ENCODE measurements at places on chromosomes 16 and 17.

- DNase-seq = no peak
Observed at GRCh38 chr16:7017006-7017662, 315.5 kb upstream of the RBFOX1 start.

GRCh38 chr17:32870027-32870670, 6.8 kb downstream of the MYO1D start:
- peak; percentile 36 for DNase-seq

- no peak for DNase-seq
Observed at GRCh38 chr17:34820922-34821321, 140.3 kb downstream of the CCT6B start.

GRCh38 chr17:81434072-81434471, 38.8 kb downstream of the BAHCC1 start:
- no peak for DNase-seq

- DNase-seq = no peak
Observed at GRCh38 chr16:87961623-87962022, 10.4 kb downstream of the BANP start.

- DNase-seq = no peak
Observed at GRCh38 chr16:7997966-7998365, 592.3 kb downstream of the TMEM114 start.

GRCh38 chr16:73022534-73022933, 25.4 kb downstream of the ZFHX3 start:
- no peak for DNase-seq

DNA sequence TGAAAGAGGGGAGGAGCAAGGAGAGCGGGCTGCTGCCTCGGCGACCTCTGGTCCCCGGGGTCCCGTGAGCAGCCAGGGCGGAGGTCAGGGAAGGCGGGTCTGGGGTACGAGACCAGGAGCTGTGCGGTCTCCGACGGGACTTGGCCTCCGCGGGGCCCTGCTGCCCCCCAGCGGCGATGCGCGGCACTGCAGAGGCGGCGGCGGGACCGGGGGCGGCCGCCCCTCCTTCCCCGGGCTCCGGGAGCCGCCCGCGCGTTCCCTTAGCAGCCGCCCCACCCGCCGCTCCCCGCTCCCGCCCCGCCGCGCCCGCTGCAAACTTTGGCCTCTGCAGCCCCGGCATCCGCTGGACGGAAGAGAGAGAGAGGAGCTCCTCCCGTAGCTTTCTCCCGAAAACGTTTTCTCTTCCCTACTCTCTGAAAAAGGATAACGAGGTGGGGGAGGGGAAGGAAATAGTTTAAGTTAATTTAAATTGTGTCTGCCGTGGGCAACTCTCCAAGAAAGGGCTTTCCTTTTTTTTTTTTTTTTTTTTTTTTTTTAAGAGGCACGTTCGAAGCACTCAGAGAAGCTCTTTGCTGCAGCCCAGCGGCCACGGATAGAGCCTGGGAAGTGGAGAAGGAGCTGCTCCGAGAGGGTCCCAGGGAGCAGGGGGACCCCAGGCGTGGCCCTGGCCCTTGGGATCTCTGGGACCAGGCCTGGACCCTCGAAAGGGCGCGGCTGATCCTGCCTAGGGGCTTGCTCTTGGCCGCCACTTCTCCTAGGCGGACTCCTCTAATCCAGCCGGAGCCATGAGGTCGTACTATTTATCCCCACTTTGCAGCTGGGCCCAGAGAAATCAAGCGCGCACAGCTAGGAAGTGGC, 43.2 kb downstream of the C16orf82 start:
- peak; percentile 80 for DNase-seq

DNA sequence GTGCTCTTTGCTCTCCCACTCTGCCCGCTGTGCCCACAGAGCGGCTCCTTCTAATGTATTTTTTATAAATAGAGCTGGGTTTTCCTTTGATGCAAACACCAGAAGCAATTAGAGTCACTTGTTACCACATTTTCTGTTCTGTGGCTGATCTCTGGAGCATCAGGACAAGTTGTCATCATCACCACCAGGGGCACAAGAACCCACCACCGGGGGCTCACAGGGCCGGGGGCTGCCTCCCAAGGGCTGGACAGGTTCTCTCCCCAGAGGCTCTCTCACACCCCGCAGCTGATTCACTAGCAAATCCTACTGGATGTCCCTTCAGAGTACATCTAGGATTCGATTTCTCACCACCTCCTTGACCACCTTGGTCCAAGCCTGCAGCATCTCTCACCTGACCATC, 18.5 kb downstream of the C16orf82 start:
- DNase-seq = no peak

DNA sequence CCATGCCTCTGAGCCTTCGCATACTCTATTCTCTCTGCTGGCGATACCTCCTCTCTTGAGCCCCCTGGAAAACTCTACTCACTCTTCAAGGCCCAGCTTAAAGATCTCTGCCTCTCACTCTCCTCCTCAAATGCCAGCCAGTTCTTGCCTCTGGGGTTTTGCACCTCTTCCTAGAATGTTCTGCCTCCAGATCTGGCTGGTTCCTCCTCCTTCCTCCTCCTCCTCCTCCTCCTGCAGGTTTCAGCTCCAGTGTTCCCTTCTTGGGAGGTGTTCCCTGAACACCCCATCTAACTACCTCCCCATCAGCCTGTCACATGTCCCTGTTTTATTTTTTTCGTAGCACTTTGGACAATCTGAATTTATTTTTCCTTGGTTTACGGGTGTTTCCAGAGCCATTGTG, 35.1 kb upstream of the SBK1 start:
- no peak for DNase-seq

GRCh38 chr17:29126268-29126930, 53.8 kb downstream of the MYO18A start:
- DNase-seq = no peak

DNA sequence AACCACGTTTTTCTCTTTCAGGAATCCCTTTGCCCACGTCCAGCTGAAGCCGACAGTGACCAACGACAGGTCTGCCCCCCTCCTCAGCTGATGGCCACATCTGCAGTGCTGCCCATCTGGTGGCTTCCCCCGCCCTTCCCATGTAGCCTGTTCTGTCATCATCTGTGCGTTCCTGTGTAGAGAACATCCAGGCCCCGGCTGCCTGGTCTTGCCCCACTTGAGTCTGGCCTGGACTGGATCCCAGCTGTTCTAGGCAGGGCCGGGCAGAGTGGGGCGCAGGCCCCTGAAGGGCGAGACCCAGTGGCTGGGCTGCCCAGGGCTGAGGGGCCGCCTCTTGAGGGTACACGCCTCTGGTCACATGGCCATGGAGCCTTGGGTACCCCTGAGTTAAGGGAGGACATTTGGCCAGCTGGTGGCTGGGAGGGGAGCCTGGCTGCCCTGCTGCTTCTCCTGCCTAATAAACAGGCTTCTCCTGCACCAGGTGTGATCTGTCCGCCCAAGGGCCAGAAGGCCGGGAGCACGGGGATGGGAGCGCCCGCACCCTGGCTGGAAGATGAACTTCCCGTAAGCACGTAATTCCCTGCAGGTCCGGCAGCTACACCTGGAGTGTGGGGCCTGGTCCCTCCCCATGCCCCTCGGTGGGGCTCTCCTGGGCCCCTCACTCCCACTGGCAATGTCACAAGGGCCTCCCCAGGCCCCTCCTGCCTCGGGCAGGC, 49.4 kb upstream of the PVALEF start:
- no peak for DNase-seq

DNA sequence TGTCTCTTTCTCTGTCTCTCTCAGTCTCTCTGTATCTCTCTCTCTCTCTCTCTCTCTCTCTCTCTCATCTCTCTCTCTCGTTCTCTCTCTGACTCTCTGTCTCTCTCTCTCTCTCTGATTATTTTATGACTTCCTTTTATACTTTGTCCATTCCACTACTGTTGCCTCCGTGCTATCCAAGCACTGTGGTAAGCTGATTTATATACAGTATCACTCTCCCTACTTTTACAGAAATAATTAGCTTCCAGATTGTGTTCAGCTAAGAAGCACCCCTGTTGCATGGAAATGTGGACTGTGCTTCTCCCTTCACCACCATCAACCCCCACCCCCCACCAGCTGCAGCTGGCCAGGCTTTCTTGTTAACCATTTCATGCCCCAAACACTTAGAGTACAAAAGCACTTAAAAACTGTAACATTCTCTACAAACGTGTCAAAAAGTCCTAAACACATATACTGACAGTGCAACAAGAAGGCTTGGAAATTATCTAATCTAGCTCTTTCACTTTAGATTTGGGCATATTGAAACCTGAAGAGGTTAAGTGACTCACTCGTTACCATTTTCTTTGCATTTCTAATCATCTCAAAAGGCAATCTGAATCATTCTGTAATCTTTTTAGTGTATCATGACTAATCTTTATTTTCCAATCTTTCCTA, 11.6 kb upstream of the TMEM100 start:
- peak; percentile 51 for DNase-seq

- no peak for DNase-seq
Observed at GRCh38 chr17:38421171-38421841, 7.0 kb upstream of the ARHGAP23 start.

DNA sequence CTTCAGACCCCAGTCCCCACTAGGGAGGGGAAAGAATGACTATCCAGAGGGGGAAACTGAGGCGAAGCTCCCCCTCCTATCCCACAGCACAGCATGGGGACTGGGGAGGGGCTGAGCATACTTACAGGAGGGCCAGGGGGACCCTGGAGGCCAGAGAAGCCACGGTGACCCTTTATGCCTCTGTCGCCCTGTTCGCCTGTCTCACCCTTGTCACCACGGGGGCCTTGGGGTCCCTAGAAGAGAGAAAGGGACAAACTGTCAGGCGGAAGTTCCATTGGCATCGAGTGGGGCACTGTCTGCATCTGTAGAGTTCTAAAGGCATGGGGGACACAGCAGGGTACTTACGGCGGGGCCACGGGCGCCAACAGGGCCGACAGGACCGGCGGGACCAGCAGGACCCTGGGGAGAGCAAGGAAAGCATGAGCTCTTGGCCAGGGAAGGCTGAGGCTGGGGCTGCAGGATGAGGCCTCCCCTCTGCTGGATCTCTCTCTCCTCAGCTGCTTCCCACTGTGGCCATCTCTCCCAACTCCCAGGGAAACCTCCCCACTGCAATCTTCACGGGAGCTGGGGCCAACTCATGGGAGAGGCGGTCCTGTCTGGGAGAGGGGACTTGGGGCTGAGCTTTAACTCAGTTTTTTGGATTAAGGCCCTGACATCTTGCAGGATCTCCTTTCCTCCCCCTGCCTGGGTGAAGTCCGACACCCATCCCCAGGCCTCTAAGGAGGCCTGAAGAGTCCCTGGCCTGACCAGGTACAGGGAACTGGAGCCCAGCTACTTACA, 13.5 kb downstream of the COL1A1 start:
- peak; percentile 52 for DNase-seq

DNA sequence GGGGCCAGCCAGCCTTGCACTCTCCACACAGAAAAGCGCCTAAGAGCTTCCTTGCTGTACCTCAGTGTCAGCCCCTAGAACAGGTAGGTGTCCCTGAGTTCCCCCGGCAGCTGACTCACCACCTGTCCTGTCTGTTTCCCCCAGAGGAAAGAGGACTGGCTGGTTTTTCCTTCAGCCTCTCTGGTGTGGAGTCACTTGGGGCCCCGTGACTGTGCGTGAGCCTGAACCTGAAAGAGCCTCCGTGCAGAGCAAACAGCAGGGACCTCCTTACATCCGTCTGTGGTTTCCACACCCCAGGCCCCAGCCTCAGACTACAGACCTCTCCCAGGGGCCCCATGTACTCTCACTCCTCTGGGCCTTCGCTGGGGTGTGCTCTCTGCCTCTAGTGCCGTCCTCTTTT, 87.8 kb downstream of the GNAO1 start:
- DNase-seq = no peak

DNA sequence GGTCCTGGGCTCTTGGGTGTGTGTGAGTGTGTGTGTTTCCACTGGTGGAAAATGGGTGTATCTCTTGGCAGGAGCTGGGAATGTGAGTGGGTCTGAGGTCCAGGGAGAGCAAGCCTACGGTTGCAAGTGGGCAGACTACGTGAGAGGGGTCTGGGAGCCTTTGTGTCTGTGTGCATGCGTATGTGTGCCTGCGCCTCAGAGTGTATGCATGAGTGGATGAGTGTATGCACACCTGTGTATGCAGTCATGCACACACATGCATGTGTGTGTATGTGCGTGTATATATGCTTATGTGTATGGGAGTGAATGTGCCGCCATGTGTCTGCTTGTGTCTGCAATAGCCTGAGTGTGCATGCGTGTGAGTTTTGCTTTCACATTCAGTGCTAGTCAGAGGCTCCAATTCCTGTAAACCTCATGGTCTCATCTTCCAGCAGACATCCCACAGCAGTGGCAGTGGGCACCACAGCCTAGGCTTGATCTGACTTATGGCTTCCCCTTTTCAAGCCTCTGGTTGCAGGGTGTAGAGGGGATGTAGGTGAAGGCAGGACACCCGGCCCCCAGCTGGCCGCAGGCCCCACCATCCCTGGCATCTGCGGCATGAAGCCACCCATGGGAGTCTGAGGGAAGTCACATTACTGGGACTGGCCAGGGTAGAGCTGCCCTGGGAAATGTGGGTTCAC, 19.7 kb upstream of the RMI2 start:
- no peak for DNase-seq

DNA sequence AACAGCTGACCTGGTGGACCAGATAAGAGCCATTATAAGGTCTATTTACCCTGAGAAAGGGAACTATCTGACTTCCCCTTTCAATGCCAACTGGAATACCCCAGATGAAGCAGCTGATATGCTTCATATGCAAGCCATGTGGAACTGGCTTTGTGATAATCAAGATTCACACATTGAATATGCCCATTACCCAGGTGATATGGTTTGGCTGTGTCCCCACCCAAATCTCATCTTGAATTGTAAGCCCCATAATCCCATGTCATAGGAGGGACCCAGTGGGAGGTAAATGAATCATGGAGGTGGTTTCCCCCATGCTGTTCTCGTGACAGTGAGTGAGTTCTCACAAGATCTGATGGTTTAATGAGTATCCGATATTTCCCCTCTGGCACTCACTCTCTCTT, 42.1 kb downstream of the IKZF3 start:
- no peak for DNase-seq

DNA sequence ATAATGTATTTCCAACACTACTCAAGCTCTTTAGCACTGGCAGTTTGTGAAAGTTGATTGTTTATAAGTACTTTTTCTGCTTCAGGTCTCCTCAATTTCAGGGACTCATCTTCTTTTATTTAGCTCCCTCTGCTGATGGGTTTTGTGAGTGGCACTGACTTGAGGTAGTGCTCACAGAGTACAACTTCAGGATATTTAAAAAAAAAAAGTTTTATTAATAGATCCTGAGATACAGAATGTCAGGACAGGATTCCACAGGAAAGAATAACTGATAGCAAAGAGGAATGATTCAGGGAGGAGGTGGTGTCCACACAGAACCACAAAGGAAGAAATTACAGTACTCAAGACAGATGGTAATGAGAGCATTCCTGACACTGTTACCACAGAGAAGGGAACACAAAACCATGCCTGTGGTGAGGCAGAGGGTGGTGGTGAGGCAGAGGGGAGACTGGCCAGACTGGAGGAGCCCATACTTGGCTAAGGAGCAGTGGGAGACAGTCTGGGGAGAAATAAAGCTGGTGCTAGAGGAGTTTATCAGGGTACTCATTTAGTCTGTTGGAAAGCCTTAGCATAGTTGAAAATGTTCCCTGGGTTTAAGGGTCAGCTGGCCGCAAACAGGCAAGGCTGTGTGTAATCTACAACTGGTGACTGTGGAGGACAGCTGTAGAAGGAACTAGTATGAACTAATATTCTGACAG, 63.7 kb downstream of the SPAG9 start:
- peak; percentile 91 for DNase-seq

GRCh38 chr17:56822725-56823124, 11.0 kb downstream of the C17orf67 start:
- DNase-seq = no peak
